ENCODE measurements at places on chromosomes 1 and 21.

GRCh38 chr1:14508613-14509012 lies 89.9 kb upstream of the KAZN start:
- peak; percentile 8 for DNase-seq

GRCh38 chr1:35047188-35047858 lies 15.6 kb upstream of the ZMYM6 start:
- DNase-seq, result no peak

GRCh38 chr1:100299521-100300222 lies 33.7 kb downstream of the RTCA start:
- DNase-seq, result no peak

GRCh38 chr1:95230768-95231191 lies 3.2 kb upstream of the RWDD3 start:
- no peak for DNase-seq

DNA sequence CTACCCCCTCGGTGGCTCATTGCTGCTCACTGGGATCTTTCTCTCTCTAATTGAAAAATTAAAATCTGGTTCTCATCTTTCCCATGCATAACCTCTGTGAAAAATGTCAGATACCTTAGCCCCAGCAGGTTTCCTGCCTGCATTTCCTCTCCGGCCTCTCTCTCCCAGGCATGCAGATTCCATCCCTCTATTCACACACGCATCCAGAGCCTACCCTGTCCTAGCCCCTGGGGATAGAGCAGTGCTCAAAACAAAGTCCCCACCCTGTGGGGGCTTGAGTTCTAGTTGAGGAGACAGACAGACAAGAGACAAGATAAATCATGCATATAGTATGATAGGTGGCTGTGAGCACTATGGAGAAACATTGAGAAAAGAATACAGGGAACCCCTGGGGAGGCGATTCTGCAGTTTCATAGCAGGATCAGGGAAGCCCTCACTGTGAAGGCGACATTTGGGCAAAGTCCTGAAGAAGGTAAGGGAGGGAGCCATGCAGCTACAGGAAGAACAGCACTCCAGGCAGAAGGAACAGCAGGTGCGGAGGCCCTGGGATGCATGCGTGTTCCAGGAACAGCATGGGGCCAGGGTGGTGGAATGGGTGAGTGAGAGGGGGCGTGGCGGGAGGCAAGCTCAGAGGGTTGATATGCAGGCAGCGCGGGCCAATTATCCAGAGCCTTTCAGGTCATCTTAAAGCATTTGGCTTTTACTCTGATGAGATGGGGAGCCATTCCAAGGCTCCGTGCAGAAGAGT lies 3.5 kb upstream of the BSND start:
- DNase-seq, result no peak

- peak; percentile 60 for DNase-seq
Measured at GRCh38 chr21:34129901-34130715, 56.7 kb downstream of the MRPS6 start.

GRCh38 chr1:40338745-40339419 lies 21.8 kb upstream of the COL9A2 start:
- DNase-seq, result peak; percentile 81

DNA sequence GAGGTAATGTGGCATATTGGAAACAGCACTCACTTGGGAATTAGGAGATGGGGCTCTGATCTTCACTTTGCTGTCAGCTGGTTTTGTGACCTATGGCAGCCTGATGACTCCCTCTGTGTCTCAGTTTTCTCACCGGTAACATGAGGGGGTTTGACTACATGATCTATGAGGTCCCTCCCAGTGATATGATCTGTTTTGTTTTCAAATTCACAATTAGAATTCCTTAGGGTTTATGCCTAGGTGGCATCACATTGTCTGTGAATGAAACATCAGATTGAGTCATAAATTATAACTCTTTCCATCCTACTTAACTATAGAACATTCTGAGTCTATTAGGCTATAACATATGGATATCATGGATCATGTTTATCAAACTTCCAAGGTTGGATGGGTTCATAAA lies 386.6 kb downstream of the PTBP2 start:
- DNase-seq, result no peak

DNA sequence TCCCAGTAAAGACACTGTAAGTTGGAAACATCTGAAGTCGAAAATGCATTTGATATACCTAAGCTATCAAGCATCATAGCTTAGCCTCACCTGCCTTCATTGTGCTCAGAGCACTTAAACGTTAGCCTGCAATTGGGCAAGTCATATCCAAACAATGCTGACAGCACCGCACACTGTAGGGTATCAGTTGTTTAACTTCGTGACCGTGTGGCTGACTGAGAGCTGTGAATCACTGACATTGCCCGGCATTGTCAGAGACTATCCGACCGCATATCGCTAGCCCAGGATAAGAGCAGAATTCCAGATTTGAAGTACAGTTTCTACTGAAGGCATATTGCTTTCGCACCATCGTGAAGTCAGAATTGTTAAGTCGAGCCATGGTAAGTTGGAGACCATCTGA lies 41.5 kb downstream of the GALNT2 start:
- DNase-seq, result no peak

DNA sequence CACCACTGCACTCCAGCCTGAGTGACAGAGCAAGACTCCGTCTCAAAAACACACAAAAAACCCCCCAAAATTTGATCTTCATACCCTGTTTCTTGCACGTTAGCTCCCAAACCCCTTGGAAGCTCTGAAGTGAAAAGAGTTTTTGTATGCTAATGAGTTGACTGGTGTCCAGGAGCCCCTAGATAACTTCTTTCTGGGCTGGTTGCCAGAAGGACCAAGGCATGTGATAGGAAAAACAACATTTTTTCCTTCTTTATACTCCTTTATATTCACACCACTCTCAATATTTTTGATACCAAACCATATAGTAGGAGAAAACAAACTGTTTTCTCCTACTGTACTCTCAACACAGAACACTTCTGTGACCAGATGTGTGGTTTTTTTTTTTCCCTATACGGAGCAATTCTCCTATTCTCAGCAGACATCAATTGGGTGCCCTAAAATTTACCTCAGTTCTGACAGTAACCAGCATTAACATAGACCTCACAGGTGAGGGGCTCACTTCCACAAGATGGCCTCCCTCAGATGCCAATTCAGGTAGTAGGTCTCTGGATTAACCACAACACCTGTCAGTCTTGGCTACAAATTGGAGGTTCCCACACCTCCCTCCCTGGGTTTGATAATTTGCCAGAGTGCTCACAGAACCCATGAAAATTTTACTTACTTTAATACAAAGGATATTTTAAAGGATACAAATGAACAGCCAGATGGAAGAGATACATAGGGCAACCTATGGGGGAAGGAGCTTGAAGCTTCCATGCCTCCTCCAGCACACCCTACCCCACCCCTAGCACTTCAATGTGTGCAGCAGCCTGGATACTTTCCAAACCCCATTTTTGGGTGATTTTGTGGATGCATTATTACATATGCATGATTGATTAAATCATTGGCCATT lies 25.6 kb downstream of the ZYG11B start:
- DNase-seq, result no peak

DNA sequence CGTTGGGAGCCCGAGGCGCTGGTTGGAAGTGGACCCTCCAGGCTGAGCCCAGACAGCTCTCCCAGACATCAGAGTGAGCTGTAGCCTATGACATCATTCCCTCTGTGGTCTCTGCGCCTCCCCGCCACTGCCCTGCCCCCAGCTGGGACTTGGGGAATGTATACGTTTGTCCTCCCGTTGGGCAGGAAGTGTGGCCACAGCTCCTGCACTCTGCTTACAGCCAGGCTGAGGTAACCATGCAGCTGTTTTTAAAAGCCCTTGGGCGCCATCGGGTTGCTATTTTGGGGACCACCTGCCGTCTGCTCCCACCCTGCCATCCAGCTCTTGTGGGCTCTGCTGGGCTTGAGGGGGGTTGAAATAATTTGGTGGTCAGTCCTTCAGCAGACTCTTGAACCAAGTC lies 7.8 kb downstream of the VASH2 start:
- DNase-seq, result no peak

- no peak for DNase-seq
Measured at GRCh38 chr1:8674912-8675311, 142.5 kb downstream of the RERE start.

DNA sequence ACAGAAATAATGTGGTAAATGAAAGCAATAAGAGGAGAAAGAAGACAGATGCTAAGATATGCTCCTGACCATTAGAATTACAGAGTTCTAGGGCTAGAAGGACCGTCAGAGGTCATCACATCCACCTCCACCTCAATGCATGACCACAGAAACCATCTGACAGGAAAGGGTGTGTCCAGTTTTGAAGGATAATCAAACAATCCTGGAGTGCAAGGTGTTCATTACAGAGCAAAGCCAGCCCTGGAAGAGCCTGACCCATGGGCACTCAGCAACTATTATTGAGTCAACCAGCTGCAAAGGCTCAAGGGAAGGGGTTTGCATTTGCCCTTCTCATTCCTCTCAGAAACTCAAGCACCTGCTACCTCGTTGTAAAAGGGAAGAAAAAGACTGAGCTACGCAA lies 46.4 kb downstream of the TOR1AIP2 start:
- DNase-seq, result no peak

DNA sequence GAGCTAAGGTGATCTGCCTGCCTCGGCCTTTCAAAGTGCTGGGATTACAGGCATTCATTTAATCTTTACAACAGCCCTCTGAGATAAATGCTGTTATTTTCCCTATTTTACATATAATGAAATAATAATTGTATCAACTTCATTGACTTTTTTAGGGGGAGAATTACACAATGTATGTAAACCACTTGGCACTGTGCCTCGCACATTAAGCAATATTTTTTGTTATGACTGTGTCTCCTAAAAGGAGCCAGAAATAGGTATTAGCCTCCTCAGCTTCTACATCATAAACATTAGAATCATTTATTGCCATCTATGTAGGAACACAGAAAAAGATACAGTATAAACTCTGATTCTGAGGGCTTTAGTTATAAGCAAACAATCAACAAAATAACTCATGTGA lies 1.1 kb upstream of the DNAJC28 start:
- DNase-seq, result no peak

- DNase-seq, result no peak
Measured at GRCh38 chr1:41492341-41492848, 7.9 kb upstream of the EDN2 start.

- peak; percentile 54 for DNase-seq
Measured at GRCh38 chr1:230277201-230278025, 148.7 kb downstream of the PGBD5 start.
